ENCODE measurements at places on chromosomes 11 and 22. TPM values are rescaled to one million over a fixed set of nuclear protein-coding genes. Genes with fewer than 3 reads are reported as not detected.

Gene TRIM49B
- polyA plus RNA-seq = not detected

- DNase-seq = no peak
These were observed 78.3 kb downstream of the BBOX1 start for GRCh38 chr11:27118949-27119348.

- peak; percentile 72 for DNase-seq
These were observed 4.6 kb downstream of the APOL4 start for GRCh38 chr22:36197065-36197440.

Gene CNIH2
- 0.46 TPM for polyA plus RNA-seq

DNA sequence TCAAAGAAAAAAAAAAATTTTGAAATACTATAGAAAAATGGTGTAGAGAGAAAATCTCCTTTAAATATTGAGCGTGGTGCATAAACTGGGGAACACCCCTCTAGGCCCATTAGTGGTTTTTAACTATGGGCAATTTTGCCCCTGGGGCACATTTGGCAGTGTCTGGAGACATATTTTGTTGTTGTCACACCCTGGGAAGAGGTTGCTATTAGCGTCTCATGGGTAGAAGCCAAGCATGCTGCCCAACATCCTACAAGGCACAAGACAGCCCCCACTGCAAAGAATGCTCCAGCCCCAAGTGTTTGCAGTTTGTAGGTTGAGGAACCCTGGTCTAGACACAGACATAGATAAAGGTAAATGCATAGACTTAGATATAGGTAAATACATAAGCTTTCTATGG, 92.6 kb downstream of the KIAA1671 start:
- DNase-seq = no peak

Gene ADAMTS15
- polyA plus RNA-seq = 0.08 TPM

GRCh38 chr11:98895936-98896335, 124.8 kb upstream of the CNTN5 start:
- no peak for DNase-seq

- no peak for DNase-seq
These were observed 7.3 kb downstream of the PHLDA2 start for GRCh38 chr11:2921742-2922493.

Gene CHRM4
- polyA plus RNA-seq = 0.13 TPM

GRCh38 chr11:71223081-71223405, 29.3 kb downstream of the SHANK2 start:
- no peak for DNase-seq

Gene RPL27A
- 1,047 TPM for polyA plus RNA-seq

Gene PATE2
- polyA plus RNA-seq = not detected

GRCh38 chr11:44750551-44751465, 24.0 kb downstream of the TSPAN18 start:
- no peak for DNase-seq

DNA sequence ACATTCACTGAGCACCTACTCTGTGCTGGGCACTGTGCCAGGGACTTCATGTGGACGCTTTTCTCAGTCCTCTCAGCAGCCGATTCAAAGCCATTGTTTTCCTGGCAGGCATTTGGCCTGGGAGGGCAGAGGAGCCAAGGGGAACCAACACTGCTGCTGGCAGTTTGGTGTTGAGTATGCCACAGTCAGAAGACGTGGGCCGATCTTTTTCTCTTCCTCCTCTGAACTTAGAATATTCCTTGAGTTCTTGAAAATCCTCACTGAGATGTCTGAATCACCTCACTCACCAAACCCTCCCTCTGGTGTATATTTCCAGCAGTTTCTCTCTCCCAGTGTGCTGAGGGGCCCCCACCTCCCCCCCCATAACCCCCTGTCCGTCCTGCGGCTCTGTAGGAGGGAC, 114.5 kb upstream of the CRYBB3 start:
- DNase-seq = no peak

All from endothelial cell of umbilical vein (primary cell).